Activated CD8-positive, alpha-beta memory T cell treated with anti-CD3 and anti-CD28 coated beads for 24 hours (primary cell): ENCODE measurements at places on chromosomes 3 and 15.

DNA sequence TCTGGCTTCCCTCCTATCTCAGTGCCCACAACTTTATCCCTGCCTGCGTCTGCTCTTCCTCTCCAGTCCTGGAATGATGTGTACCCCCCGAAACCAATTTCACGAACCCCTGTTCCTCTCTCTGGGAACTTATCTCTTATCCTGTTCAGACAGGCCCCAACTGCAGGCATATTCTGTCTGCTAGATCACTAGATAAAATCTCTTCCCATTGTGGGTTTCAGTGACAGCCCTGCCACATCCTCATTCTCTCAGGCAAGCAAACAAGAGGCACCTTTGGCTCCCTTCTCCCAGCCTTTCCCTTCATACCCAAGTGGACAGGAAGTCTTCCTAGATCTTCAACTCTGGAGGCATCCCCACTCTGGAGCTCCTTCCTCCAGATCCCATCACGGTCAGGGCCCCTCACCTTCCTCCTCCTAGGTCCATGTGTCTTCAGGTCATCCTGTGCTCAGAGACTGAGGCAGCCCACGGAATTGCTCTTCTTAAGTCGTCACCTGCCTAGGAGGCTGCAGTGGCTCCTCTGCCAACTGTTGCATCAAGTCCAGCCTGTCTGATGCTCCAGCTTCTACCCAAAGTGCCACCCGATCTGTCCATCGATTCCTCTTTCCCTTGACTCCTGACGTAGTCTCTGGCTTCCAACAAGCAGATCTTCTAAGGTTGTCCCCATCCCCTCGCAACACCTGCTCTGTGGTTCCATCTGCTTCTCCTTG is 190.8 kb downstream of the SLCO3A1 start:
- no peak for DNase-seq

- no peak for DNase-seq
Measured at GRCh38 chr3:134239538-134239937, 11.1 kb downstream of the RYK start.

DNA sequence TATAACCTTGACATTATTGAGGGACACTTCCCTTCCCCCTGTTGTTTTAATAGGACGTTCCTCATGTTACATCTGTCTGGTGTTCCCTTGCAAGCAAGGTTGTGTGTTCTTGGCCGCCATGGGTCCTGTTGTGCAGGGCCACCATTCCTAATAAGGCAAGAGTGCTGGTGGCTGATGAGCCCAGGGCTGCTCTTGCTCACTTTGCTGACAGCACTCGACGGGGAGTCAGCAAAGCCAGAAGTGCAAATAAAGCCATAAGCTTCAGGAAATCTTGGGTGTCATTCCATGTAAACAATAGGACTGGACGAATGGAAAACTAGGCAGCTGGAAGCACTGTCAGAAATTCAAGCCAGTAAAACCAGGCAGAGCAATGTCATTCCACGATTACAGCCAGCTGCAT is 75.8 kb downstream of the SQOR start:
- DNase-seq = no peak

DNA sequence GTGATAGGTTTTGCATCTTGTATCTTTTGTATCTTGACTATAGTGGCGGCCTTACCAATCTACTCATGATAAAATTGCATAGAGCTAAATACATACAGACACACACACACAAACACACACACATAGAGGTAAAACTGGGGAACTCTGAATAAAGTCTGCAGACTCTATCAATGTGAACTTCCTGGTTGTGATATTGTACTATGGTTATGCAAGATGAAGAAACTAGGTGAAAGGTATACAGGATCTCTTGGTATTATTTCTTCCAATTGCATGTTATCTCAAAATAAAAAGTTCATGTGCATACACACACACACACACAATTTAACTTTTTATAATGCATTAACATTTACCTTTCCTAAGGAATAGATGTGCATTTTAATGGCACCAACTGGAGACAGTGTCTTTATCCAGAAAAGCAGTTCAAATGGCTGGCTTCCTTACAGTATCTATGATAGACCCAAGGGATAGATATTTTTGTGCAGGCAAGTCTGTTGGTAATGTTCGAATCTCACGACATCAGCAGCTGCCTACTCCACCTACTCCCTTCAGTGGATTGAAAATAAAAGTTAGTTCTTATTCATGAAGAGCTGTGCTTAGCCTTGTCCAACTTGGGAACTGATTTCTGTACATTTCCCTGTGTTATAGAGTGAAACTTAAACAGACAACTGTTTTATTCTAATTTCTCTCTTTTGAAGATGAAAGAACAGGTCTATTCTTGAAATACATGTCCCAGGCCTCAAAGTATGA is 46.9 kb upstream of the SPRED1 start:
- DNase-seq = no peak

- no peak for DNase-seq
Measured at GRCh38 chr15:95887666-95888390, 442.7 kb upstream of the NR2F2 start.

GRCh38 chr3:137694836-137695235 is 69.3 kb upstream of the SOX14 start:
- no peak for DNase-seq

- DNase-seq = no peak
Measured at GRCh38 chr3:77795013-77795412, 755.1 kb downstream of the ROBO2 start.

GRCh38 chr15:51121631-51122225 is 27.0 kb upstream of the TNFAIP8L3 start:
- no peak for DNase-seq

DNA sequence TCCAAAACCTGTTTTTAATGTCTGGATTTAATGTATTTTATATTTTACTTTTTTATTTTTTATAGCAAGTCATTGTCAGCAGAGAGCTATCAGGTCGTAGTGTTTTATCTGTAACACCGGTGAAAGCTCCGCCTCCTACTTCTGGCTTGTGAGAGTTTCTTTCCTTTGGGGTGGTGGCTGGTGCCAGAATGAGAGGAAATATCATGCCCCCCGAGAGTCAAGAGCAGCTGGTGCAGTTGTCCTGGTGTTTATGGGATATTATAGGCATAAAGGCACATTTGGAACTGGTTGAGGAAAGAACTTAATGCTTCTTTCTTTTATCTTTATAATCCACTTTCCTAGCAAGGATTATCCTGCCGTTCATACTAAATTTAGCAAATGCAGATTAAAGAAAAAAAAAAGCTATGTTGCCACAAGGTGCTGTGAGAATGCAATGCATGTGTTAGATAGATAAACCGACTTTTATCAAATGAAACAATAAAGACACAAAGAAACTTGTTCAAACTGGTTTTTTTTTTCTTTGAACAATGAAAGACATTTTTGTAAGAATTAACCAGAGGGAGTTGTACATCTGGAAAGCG is 260.1 kb upstream of the PLSCR5 start:
- no peak for DNase-seq

- no peak for DNase-seq
Measured at GRCh38 chr3:96700322-96701315, 113.8 kb upstream of the EPHA6 start.

- DNase-seq = peak; percentile 100
Measured at GRCh38 chr3:101676765-101677435, at the start of gene ZBTB11. Gene ZBTB11 (minus strand): TSS chr3:101677132. CDS start chr3:101676914, 218 bp downstream.

DNA sequence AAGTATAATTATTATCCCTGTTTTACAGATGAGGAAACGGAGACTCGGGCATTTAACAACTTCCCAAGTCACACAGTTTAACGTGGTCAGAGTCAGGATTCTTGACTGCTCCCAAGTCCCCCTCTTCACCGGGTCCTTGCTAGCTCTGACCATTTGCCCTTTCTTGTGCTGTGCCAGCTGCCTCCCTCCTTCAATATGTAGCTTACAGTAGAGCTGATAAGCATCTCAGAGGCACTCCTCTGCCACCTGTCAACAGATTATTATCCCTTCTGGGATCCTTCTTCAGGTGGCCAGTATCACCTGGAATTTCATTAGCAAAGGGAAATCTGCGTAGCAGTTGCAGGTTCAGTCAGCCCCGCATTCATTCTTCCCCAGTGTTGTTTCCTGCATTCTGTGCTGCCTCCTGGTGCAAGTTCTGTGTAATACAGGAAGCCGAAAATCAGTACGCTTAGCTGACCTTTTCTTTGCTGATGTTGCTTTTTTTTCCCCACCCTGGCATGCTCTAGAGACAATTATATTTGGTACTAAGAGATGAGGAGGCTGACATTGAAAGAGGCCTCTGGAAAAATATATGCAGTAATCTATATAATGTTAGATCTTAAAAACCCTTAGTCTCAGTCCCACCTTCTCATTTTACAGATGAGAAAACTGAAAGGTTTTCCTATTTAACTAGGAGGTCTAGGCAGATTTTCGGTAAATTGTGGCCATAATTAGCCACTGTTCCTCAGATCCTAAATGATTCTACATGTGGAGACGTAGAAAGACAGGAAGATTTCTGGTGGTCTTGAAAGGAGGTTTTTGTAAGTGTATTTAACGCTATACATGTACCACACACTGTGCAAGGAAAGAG is 24.8 kb downstream of the TMOD2 start:
- peak; percentile 74 for DNase-seq

DNA sequence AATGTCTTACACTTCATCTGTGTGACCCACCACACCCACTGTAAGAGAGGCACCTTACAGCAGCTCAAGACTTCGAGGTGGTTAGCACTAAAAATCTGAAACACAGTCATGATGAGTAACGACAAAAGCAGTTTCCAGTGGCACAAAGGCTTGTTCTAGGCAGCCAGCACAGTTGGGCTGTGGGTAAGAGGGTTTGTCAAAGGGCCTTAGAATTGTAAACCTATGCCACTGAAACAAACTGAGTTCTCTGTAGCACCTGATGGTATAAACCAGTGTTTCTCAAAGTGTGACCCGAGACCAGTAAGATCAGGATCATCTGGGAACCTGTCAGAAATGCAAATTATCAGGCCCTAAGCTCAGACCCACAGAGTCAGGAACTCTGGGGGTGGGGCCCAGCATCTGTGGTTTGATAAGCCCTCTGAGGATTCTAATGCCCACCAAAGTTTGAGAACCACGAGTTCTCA is 36.5 kb downstream of the DAPK2 start:
- peak; percentile 65 for DNase-seq

DNA sequence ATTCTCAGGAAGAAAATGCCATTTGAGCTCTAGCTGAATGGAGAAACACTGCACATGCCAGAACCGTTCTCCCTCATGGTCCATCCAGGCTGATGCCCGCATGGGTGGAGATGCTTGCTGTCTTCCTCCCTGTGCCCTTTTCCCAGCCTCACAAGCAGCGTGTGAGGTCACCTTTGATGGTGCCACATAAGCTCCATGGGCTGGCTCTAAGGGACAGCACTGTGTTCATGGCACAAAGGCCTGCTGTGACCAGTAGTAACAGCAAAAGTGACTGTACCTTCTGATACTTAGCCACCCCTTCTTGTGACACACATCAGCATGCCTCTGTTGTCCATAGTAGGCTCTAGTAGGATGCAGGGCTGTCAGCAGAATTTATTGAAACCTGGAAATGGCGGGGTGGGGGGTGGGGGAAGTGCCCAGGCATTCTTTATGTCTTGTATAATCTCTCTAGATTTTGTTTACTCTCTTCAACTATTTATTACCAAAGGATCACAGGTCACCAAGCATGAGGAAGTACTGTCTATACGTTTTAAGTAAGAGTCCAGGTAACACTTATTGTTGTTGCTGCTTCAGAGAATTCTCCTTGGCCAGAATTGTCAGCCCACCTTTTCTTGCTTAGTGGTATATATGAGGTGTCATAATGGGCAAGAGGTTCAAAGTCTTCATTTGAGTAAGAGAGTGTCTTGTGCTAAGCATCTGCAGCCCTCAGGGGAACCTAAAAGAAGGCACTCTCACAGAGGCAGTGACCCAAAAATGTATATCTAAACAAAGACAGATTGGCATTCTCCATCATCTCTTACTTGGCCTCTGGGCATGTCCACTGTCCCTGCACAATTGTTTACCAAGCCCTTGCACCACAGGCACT is 56.5 kb downstream of the RAB7A start:
- no peak for DNase-seq

DNA sequence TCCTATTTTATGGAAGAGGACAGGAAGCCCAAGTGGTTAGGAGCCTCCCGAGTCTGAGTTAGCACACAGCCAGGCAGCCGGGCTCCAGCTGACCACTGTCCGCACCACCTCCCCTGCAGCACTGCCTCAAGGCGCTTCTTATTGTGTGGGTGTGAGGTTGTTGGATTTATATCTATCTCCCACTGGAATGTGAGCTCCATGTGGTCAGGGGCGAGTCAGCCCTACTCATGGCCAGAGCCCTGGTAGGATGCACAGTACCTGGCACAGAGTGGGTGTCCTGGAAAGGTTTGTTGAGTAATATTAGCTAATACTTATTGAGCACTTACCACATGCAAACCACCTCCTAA is 9.7 kb upstream of the FBLN2 start:
- DNase-seq = no peak

GRCh38 chr15:78446551-78446950 is 8.5 kb downstream of the IREB2 start:
- no peak for DNase-seq

- no peak for DNase-seq
Measured at GRCh38 chr3:46668116-46668515, 25.4 kb downstream of the ALS2CL start.

DNA sequence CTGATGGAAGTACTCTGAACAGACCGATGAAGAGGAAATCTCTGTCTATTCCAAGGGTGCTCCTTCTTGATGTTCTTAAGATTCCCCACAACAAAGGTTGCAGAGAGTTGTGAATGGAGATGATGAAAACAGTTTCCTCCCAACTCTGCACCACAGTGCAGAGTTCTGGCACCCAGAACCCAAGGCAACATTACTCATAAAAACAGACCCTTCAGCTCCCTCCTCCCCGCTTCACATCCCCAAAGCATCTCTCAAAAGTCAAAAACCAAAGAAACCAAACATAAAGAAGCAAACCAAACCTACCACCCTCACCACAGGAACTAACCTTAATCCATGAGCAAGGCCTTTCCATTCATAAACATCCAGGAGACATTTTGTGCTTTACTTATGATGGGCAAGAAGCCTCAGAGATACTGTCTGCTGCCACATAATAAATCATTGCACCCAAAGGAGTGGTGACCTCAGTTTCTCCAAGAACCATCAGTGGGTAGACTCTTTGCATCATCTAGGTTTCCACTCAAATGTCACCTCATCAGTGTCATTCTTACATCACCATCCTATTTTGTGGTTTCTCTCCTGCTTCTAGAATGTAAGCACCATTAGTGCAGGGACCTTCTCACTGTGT is 13.2 kb downstream of the PCOLCE2 start:
- no peak for DNase-seq
